NCI-H187 (cell line): ENCODE measurements at places on chromosomes 12 and 14.
A peak's percentile ranks its signal among the peaks of the same experiment; 100 is the strongest.

- no peak for DNase-seq
Observed at GRCh38 chr12:76417116-76417515, 68.9 kb upstream of the BBS10 start.

- no peak for DNase-seq
Observed at GRCh38 chr14:95361373-95362137, 41.8 kb upstream of the CLMN start.

DNA sequence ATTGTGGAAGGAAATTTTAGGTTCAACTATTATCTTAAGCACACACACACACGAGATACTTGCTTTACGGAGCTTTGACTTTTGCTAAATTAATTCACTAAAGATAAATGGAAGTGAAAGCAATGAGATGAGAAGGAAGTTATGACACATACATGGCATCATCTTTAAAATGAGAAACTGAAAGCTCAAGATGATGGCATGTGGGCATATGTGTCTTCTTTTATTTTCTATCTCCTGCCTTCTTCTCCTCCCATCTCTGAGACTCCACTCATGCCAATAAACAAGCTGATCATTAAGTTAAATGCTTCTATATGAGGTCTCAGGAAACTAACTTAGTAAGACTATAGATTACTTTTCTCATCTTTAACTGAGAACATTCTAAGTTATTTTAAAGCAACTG, 216.7 kb downstream of the MED13L start:
- no peak for DNase-seq

DNA sequence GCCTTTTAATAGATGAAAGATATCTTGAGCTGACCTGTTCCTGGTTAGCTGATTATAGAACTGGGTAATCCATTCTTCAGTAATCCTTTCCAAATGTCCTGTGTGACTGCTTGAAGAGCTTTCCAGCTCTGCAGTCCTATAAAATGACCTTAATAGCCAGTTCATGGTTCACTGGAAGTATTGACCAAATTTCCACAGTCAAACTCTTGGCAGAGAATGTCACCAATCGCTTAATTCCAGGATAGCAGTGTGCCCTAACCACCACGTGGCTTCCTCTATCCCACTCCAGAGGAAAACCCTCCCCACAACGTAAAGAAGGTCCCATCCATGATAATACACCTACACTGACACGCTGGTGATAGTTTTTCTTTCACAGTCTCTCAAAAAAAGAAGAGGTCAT, 17.4 kb downstream of the PRKAB1 start:
- DNase-seq: no peak

DNA sequence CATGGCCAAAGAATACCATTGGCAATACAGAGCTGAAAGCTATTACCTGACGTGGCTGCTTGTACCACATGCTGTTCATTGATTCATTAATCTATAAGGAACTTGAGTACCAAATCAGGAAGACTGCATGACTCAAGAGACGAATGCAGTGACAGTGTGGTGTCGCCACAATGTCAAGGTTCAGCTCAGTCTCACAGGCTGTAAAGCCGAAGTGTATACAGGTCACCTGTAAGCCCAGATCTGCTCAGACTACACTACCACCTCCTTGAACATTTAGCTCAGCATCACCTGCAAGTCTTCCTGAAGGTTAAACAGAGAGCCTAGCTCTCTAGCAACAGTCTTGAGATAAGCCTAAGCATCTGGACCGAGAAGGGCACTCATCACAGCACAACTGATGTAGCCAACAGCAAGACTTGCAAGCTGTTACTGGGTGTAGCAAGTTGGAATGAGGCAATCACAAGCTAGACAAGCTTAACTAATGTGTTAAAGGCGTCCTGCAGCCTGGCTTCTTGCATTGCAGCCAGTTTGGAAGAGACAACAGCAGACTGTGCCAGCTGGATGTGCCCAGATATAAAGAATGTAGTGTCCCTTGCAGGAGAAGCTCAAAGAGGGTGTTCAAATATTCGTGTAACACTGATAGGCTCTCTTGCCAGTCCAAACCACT, 21.0 kb downstream of the TMTC1 start:
- no peak for DNase-seq

DNA sequence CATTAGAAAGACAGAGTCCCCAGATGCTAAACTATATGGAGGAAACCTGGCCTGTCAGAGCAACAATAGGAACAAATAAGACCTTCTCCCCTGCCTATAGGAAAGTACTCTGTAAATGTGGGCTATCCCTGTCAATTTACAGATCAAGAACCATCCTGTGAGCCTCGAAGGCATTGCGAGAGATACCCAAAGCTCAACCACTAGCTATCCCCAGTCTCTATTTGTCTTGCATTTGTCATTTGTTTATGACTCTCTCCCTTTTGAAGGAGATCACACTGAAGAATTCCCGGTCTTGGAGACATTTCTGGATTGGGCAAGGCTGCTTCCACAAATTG, 42.7 kb upstream of the DHRS4 start:
- no peak for DNase-seq

DNA sequence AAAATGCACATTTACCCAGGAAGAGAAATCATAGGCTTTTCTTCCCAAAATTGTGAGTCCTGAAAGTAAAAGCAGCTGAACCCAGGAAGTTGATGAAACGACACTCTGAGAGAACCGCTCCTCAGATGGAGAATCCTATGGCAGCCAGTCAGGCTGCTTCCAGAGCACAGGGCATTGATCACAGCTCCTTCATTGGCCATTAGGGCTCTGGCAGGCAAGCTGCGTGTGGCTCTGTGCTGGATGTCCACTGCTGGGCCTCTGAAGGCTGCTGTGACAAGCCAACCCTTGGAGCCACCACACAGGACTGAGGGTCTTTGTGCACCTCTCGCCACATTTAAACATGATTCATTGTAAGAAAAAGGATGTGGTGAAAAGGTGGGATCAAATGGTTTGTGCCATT, 89.4 kb downstream of the EXOC5 start:
- DNase-seq: no peak

- DNase-seq: no peak
Observed at GRCh38 chr14:71319666-71320065, 412.4 kb downstream of the PCNX1 start.

GRCh38 chr12:68175557-68176061, 16.1 kb upstream of the IFNG start:
- peak; percentile 36 for DNase-seq

GRCh38 chr14:22097072-22097471, 423.5 kb upstream of the OR4E1 start:
- no peak for DNase-seq

- no peak for DNase-seq
Observed at GRCh38 chr14:90045616-90046015, 16.2 kb upstream of the KCNK13 start.
